ENCODE measurements at places on chromosomes 1 and 21.

GRCh38 chr1:83844546-83844945 is 154.4 kb downstream of the TTLL7 start:
- DNase-seq, result no peak

DNA sequence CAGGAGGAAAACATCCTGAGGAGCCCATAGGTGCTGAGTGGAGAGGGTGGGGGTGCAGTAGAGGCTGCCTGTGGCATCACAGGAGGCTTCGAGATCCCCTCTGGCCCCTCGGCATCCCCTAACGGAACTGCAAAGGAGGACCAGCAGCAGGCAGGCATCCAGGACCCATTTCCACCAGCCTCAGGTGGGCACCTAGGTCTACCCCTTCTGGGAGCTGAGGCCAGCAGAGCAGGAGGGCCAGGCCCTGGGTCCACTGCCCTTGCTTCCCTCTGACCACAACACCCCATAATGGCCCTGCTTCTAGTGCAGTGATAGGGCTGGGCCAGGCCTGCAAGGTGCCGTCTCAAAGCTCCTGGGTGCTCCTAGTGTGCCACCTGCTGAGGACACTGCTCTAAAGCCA is 723.0 kb downstream of the PTPRU start:
- no peak for DNase-seq

DNA sequence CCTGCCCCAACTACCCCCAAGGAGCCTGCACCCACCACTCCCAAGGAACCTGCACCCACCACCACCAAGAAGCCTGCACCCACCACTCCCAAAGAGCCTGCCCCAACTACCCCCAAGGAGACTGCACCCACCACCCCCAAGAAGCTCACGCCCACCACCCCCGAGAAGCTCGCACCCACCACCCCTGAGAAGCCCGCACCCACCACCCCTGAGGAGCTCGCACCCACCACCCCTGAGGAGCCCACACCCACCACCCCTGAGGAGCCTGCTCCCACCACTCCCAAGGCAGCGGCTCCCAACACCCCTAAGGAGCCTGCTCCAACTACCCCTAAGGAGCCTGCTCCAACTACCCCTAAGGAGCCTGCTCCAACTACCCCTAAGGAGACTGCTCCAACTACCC is 67.6 kb downstream of the TPR start:
- DNase-seq, result no peak

- DNase-seq, result no peak
Measured at GRCh38 chr1:51850420-51851223, 27.9 kb downstream of the NRDC start.

GRCh38 chr1:57218487-57219079 is 205.3 kb downstream of the DAB1 start:
- DNase-seq, result no peak

GRCh38 chr1:50023292-50024159 is at the start of gene AGBL4:
AGBL4 (minus strand) TSS chr1:50023954.
- peak; percentile 3 for DNase-seq

DNA sequence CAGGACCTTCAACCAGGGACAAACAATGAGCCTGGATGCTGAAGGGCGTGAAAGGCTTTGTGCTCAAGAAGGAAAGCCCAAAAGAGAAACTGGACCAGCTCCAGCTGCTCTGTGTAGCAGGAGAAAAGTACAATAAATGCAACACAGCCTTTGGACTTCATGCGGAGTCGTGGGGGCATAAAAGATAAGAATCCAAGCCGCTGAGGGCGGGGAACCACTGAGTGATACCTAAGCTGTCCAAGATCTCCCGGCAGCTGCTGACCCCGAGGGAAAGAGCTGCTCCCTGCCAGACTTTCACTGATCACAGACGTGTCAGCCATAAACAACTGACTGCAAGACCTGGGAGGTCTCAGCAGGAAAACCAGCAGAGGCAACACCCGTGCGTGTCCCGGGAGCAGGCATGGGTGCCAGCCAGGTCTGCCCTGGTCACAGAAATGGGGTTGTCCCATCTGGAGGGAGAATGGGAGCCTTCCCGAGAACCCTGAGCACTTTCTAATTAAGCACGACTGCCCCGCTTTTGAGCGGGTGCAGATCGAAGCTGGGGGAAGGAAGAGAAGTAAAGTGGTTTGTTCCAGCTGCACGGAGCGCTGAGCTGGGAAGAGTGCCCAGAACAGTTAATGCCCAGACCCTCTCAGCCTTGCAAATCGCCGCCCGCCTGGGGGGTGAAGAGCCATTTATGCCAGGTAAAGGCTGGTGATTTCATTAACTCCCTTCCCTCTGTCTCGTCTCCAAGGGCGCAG is 68.3 kb upstream of the TARDBP start:
- no peak for DNase-seq

DNA sequence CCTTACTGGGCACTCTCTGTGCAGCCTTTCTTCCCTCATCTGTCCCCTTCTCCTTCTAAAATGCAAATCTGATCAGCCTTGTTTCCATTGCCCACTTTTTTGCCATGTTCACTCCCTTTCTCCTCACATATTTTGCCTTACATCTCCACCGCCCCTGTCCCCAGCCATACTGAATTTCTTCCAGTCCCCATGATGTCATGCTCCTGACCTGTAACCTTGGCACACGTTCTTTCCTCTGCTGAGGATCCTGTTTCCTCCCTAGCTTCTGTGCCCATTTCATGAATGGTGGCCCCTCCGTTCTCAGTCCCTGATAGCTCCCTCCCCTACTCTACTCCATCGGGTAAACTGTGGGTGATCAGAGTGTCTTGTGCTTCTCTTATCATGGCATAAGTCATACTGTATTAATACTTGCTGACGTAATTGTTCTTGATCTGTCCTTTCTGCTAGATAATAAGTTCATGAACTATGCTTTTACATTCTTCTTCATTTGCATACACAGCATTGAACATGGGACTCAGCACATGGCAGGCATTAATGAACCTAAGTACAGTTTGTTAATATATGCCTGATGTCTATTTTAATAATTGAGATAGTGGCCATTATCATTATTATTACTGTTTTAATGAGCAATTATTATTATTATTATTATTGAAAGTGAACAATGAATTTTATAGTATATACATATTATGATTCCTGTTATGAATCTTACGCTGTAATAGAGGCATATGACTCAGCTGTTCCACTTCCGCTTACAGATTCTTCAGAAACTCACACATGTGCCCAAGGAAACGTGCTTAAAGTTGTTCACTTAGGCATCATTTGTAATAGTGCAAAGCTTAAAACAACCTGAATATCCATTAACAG is 28.5 kb downstream of the MAP3K21 start:
- no peak for DNase-seq

- DNase-seq, result no peak
Measured at GRCh38 chr1:164641353-164641730, 82.4 kb downstream of the PBX1 start.

DNA sequence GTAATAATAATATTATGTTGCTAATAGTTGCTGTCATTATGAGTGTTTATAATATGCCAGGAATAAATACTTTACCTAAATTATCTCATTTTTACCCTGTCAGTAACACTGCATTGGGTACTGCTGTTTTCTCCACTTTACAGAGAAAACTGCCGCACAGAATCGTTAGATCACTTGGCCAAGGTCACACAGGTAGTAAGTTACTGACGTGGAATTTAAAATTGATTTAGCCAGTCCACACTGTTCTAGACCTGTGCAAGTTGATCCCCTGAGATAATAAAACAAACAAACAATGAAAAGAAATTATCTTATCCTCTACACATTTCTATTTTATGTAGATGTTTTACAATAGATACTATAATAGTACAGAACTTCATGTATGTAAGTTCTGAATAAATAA is 174.1 kb downstream of the ROR1 start:
- DNase-seq, result no peak

DNA sequence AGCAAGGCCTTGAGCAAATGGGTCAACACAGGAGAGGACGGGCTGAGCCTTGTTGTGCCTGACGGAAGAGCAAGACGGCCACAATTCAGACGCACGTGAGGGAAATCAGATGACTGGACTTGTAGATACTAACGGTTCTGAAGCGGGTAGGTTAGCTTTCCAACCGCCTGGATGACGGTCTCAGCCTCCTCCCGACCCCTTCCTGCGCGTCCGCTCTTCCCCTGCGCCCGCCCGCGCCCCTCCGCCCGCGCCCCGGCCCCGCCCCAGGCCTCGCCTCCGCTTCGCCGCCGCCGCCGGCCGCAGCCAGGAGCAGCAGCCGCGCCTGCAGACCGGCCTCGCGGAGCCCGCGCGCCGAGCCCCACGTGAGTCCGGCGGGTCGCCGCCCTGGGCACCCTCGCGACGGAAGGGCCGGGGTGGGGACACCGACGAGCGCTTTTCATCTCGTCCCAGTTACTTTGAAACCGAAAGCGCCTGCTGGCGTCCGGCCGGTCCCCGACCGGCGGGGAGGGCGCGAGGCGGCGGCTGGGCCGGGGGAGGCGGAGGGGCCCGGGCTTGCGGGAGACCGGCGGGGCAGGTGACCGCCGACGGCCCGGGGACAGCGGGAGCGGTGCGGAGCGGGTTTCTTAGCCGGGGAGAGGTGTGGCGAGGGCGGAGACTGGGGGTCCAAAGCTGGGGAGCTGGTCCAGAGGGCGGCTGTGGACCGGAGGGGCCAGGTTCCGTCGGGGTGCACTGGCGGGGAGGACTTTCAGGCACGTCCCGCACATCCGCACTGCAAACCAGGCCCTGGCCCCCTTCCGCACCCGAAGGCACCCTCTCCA is at the start of gene TRAF5:
TRAF5 (plus strand) TSS at position 306 of the 818 bp plus-strand sequence. CDS start 26,407 bp downstream, outside the sequence.
- DNase-seq, result peak; percentile 10

- DNase-seq, result no peak
Measured at GRCh38 chr1:228240411-228241240, 32.8 kb downstream of the OBSCN start.

DNA sequence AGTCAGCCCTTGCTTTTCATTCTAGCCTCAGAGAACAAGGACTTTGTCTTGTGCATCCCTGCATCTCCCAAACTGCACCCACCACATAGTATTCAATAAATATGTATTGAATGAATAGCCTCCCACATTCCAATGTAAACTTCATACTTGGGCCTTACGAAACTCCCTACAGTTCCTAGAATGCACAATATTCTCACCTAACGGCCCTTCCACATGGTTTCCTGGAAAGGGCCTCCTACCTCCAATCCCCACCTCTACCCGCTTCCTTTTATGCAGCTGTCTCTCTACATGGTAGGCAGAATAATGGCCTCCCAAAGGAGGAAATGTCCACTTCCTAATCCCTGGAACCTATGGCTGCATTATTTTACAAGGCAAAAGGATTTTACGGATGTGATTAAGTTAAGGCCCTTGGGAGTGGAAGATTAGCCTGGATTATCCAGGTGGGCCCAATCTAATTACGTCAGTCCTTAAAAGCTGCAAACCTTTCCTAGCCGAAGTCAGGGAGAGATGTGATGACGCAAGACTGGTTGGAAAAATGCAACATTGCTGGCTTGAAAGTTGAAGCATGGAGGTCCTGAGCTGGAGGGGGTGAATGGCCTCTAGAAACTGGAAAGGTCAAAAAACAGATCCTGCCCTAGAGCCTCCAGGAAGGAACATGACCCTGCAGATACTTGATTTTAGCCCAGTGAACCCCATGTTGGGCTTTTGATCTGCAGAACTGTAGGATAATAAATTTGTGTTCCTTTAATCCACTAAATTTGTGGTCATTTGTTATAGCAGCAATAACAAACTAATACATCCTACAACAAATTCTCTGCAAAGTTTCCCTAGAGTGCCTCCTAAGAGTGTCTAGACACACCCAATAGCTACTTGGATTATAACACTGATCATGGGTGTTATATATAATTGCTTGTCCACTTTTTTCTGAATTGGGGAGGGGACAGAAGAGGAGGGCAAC is 5.2 kb upstream of the PIK3C2B start:
- DNase-seq, result no peak

- no peak for DNase-seq
Measured at GRCh38 chr1:1614204-1614953, 921 bp upstream of the MIB2 start.

GRCh38 chr1:89453123-89453972 is 71.3 kb upstream of the LRRC8B start:
- no peak for DNase-seq

DNA sequence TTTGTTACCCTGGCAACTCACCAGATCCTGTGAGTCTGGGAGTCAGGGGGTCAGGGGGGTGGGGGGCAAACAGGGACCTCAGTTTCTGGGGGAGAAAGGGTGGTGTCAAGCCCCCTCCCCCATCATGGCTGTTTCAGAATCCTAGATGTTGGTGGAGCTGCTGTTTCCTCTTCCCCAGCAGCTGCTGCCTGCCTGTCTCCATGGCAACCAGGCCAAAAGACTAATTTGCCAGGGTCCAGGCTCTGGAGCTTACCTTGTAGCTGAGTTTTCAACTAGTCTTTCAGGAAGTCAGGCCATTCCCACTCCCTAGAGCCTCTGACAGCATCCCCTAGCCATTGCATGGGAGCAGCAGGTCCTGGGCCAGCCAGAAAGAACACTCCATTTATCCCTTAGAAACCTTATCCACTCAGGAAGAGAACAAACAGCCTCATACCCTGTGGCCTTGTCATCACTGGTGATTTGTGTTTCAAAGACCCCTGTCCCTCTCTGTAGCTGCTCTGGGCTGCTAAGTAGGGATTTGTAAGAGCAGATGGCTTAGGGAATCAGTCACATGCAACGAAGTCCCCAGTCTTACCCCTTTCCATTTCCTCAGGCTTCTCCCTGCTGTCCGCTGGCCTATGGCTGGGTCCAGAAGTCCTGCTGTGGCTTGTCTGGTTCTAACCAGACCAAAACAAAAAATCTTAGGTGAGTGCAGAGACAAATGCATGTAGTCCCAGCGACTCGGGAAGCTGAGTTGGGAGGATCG is 21.5 kb upstream of the STMN1 start:
- DNase-seq, result no peak

- no peak for DNase-seq
Measured at GRCh38 chr1:238005116-238005515, 114.4 kb upstream of the ZP4 start.

DNA sequence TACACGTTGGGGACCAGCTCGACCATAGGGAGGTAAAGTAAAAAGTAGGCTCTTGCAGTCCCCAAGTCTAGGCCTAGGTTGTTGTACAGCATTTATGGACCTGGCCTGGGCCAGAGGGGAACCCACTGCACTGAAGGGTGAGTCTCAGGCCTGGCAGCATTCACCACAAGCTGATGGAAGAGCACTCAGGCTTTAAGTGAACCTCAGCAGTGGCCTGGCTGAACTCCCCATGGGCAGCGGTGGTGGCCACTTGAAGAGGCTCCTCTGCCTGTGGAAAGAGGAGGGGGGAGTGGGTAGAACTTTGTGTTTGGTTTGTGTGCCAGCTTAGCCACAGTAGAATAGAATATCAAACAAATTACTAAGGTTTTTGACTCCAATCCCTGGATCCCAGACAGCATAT is 176.2 kb upstream of the PRMT6 start:
- DNase-seq, result no peak

DNA sequence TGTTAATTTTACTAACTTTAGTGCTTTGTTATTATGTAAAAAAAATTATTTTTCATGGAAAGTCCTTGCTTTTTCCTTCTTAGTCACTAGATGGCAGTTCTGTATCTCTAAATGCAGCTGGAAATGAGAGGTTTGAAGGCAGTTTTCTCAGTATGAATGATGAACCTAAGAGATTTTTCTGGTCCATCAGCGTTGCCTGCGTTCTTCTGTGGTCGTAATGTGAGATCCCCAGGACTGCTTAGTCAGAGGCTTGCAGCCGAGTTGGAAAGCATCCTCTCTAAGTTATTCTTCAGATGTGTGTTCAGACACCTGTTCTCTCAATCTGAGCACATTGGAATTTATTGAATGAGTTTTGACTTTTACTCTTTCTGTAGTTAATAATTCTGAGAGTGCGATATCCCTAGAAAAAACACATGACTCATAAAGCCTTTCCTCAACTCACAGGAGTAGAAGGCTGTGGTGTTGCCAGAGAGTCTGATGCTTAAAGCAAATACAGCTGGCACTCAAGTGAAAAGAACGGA is 99.3 kb downstream of the FMN2 start:
- peak; percentile 97 for DNase-seq

Measured in fibroblast of skin of left quadriceps (primary cell).